ENCODE measurements at places on chromosomes 13 and 19. TPM values are rescaled to one million over a fixed set of nuclear protein-coding genes. Genes with fewer than 3 reads are reported as not detected.

- DNase-seq = peak; percentile 55
Observed at GRCh38 chr19:11196406-11197287, 698 bp downstream of the KANK2 start.

GRCh38 chr19:15038294-15038693 is 11.0 kb upstream of the CASP14 start:
- no peak for DNase-seq

DNA sequence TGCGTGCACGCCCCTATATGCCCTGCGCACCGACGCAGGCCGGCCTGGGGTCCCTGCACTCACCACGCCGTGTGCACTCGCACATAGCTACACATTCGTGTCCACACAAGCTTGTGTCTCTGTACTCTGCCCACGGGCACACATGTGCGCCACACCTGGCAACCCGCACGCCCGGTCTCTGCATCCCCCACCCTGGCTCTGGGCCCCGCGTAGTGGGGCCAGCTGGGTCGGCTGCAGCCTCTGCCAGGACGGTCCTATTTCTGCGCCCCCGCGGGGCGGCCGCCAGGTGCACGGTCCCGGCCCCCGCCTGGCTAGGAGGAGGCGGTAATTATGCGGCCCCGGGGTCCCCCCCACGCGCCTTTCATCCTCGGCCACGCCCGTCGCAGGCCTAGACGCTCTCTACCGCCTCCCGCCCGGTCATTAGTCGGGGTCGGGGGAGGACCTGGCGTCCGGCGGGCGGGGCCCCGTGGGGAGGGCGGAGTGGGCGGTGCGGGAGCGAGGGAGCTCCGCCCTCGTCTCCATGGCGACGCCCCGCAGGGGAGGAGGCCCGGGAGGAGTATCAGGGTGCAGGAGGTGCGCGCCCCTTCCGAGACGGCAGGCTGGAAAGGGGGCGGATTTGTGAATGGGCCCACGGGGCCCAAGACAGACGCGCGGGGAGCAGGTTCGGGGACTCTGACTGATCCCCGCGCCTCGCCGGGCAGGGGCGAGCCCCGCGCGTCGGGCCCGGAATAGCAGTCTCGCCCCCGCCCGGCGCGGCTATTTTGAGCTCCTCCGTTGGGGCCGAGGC is 2.8 kb upstream of the CIRBP start:
- peak; percentile 71 for DNase-seq

Gene DOCK6
- total RNA-seq = 65.6 TPM

- DNase-seq = peak; percentile 2
Observed at GRCh38 chr19:29329460-29330134, 116.6 kb upstream of the UQCRFS1 start.

DNA sequence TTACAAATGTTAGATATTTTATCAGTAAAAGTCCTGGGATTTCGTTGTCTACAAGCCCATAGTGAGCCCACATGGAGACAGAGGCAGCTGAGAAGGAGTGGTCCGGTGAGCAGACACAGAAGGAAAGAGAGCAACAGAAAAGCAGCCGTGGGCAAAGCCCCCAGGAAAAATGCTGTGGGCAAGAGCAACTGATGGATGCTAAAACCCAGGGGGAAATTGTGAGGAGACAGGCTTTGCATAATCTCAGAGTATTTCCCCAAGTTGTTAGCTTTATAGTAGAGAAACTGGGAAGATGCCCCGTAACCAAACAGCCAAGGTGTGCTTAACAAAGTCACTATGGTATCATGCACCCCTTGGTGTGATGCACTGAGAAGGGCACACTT is 35.1 kb downstream of the GJA3 start:
- DNase-seq = no peak

Gene MAP2K7
- total RNA-seq = 31.1 TPM

Gene GNG7
- 5.7 TPM for total RNA-seq

DNA sequence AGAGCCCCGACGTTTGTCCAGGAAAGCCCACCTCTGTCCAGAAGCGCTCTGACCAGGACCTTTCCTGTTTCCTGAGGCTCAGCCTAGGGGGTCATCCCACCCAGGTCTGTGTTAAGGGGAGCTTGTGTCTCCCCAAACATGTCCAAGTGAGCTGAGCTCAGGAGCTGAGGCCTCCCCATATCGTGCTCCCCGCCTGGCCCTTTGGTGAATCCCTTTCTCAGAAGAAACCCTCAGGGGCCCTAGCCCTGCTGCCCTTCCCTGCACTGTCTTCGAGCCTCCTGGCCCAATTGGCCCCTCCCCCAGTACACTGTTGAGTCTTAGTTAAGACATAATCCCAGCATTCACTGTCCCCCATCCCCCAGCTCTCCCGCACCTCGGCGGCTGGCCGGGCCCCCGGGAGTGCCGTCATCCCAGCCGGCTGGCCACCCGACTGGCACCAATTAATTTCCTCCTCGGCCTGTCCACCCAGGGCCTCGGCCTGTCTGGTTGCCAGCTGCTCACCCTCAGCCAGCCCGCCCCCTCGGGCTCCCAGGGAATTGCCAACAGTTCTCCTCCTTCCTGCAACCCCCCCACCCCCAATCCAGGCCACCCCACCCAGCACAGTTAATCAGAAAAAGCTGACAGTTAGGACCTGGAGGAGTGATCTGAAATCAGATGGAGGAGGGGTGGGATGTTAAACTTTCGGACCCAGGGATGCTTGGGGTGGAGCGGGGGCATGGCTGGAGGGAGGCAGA is 13.6 kb downstream of the IER2 start:
- peak; percentile 91 for DNase-seq

Data from left lung (tissue), 14 donors.